Mesothelial cell of epicardium (in vitro differentiated cells): ENCODE measurements at places on chromosomes 1 and 21.

DNA sequence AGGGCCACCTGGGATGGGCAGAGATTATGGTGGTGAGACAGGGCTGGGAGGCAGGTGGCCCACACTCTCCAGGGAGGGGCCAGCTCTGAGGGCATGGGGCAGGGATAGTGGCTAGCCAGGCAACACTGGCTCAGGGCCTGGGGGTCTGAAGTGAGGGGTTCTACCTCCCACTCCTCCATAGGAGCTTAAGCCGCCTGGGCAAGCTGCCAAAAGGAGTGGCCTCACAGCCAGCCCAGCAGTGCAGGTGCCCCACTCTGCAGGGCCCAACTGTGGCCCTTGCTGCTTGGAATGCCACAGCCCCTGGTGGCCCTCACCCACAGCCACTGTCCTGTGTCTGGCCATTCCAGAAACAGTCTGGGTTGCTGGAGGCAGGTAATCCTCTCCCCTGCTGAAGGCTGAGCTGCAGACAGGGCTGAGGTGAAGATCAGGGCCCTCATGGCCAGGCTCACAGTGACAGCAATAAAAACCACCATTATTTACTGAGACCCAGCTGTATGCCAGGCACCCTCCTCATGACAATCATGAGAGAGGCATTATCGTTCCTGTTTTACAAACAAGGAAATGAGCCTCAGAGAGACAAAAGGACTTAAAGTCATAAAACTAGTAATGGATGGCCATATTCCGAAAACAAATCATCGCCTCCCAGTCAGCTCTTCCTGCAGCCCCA lies 31.0 kb downstream of the KIF21B start:
- H3K27ac ChIP-seq = no peak overlapping the region
- DNase-seq = no peak
- no peak overlapping the region for H3K4me3 ChIP-seq
- H3K36me3 ChIP-seq = peaks cover 3% of the 10 kb centered on the region
- no peaks in the 10 kb centered on the region for H3K27me3 ChIP-seq

GRCh38 chr1:214076708-214077065 lies 88.9 kb downstream of the PROX1 start:
- DNase-seq = no peak
- H3K4me1 ChIP-seq = peaks cover 19% of the 10 kb centered on the region
- no peak overlapping the region for H3K27ac ChIP-seq
- no peaks in the 10 kb centered on the region for H3K36me3 ChIP-seq
- H3K27me3 ChIP-seq = peaks cover 75% of the 10 kb centered on the region

- H3K4me1 ChIP-seq = peaks cover 10% of the 10 kb centered on the region
- no peaks in the 10 kb centered on the region for H3K27me3 ChIP-seq
- H3K27ac ChIP-seq = no peak overlapping the region
- no peak overlapping the region for H3K4me3 ChIP-seq
These were observed 62.9 kb upstream of the LRP8 start for GRCh38 chr1:53390736-53391135.

DNA sequence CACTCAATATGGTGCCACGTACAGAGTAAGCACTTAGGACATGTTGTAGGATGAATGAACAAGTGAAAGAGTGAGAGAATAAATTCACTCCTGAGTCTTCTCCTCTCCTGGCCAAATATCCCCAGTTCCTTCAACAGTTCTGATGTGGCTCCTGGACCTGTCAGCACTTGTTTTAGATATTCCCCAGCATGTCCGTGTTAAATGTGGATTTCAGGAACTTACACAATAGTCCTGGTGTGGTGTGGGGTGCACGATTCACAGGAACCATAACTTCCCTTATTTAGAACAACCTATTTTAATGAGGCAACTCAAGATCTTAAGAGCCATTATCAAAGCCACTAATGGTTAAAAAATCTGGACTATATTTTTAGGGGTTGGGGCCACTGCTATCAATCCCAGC lies 39.0 kb upstream of the MYSM1 start:
- no peak for DNase-seq
- H3K27me3 ChIP-seq = no peaks in the 10 kb centered on the region
- peaks cover 17% of the 10 kb centered on the region for H3K4me1 ChIP-seq
- no peak overlapping the region for H3K27ac ChIP-seq

DNA sequence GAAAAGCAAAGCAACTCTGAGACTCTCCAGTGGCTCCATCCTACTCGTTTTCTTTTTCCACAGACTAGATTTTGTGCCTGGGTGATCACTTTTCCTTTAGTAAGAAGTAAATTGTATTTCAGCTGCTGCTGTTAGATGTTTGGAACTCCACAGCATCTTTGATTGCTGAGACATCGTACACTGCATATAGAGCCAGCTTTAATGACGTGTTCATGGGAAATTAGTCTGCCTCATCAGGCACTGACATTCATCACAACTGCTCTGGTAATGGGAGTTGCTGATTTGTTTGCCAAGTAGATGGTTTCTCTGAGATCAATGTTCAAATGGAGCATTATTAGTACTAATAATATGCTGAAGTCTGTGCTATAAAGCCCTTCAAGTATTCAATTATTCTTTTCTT lies 573.8 kb upstream of the NR5A2 start:
- no peak for DNase-seq
- H3K27ac ChIP-seq = no peak overlapping the region
- no peaks in the 10 kb centered on the region for H3K4me1 ChIP-seq
- H3K36me3 ChIP-seq = no peaks in the 10 kb centered on the region
- H3K4me3 ChIP-seq = no peak overlapping the region

- H3K36me3 ChIP-seq = peaks cover 3% of the 10 kb centered on the region
- H3K4me1 ChIP-seq = peaks cover 13% of the 10 kb centered on the region
- DNase-seq = no peak
- no peak overlapping the region for H3K4me3 ChIP-seq
These were observed 661.0 kb upstream of the PTBP2 start for GRCh38 chr1:96060621-96061020.

GRCh38 chr1:19765623-19766022 lies 34.1 kb downstream of the TMCO4 start:
- no peak for DNase-seq
- no peak overlapping the region for H3K4me3 ChIP-seq
- H3K27ac ChIP-seq = no peak overlapping the region

GRCh38 chr1:76494807-76495206 lies 372.5 kb upstream of the ST6GALNAC5 start:
- H3K36me3 ChIP-seq = no peaks in the 10 kb centered on the region
- DNase-seq = no peak
- H3K27ac ChIP-seq = no peak overlapping the region
- H3K4me1 ChIP-seq = peaks cover 17% of the 10 kb centered on the region
- H3K27me3 ChIP-seq = no peaks in the 10 kb centered on the region
- no peak overlapping the region for H3K4me3 ChIP-seq

DNA sequence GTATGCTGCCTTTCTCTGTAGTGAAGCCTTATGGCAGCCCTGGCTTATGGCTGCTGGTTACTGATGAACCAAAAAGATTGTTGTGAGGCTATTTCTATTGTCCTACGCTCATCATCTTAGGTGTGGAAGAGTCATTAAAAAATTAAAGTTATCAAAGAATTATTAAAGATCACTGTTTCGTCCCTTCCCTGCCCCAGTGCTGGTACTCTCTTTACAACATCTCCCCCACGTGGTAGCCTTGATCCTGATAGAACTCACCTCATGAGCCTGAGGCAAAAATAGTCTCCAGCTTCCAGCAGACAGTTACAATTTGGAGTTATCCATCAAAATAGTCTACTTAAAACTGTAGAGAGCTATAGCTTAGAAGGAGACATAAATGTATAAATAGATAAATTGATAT lies 201.5 kb downstream of the S1PR1 start:
- H3K36me3 ChIP-seq = no peaks in the 10 kb centered on the region
- peaks cover 60% of the 10 kb centered on the region for H3K4me1 ChIP-seq
- no peaks in the 10 kb centered on the region for H3K27me3 ChIP-seq
- H3K4me3 ChIP-seq = no peak overlapping the region
- peak overlapping the region; percentile 15 for H3K27ac ChIP-seq

GRCh38 chr1:248127653-248128052 lies 17.3 kb upstream of the OR2M5 start:
- no peaks in the 10 kb centered on the region for H3K4me1 ChIP-seq
- no peak for DNase-seq
- H3K4me3 ChIP-seq = no peak overlapping the region
- no peaks in the 10 kb centered on the region for H3K27me3 ChIP-seq
- no peak overlapping the region for H3K27ac ChIP-seq

GRCh38 chr1:68384321-68384813 lies 65.4 kb downstream of the RPE65 start:
- no peaks in the 10 kb centered on the region for H3K27me3 ChIP-seq
- no peak for DNase-seq
- no peak overlapping the region for H3K27ac ChIP-seq
- H3K36me3 ChIP-seq = no peaks in the 10 kb centered on the region
- no peaks in the 10 kb centered on the region for H3K4me1 ChIP-seq
- H3K4me3 ChIP-seq = no peak overlapping the region

DNA sequence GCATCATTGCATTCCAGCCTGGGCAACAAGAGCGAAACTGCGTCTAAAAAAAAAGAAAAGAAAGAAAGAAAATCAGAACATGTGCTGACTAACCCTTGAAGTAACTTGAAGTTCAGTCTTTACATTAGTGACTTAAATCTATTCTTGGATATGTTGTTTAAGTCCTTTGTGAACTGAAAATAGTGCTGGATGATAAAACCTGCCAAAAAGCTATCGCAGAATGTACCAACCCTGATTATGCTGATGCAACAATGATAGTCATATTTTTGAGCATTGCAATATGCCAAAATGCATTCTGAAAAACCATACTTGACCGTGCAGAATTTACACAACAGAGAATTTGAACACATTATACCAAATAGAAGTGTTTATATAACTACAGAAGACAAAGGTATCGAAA lies 30.7 kb downstream of the SHISAL2A start:
- H3K27me3 ChIP-seq = no peaks in the 10 kb centered on the region
- DNase-seq = no peak
- peaks cover 33% of the 10 kb centered on the region for H3K4me1 ChIP-seq
- no peaks in the 10 kb centered on the region for H3K36me3 ChIP-seq
- no peak overlapping the region for H3K27ac ChIP-seq

- peaks cover 8% of the 10 kb centered on the region for H3K27me3 ChIP-seq
- H3K27ac ChIP-seq = no peak overlapping the region
- DNase-seq = no peak
- H3K36me3 ChIP-seq = no peaks in the 10 kb centered on the region
- no peak overlapping the region for H3K4me3 ChIP-seq
These were observed 7.7 kb downstream of the TMEM61 start for GRCh38 chr1:54987919-54988705.

GRCh38 chr21:17796037-17796403 lies 23.1 kb downstream of the C21orf91 start:
- H3K36me3 ChIP-seq = peaks cover 28% of the 10 kb centered on the region
- H3K27ac ChIP-seq = no peak overlapping the region
- DNase-seq = no peak
- H3K4me1 ChIP-seq = peaks cover 10% of the 10 kb centered on the region
- no peaks in the 10 kb centered on the region for H3K27me3 ChIP-seq

GRCh38 chr1:166695115-166695514 lies 144.2 kb upstream of the POGK start:
- no peak for DNase-seq
- no peak overlapping the region for H3K27ac ChIP-seq
- H3K4me1 ChIP-seq = peaks cover 16% of the 10 kb centered on the region
- peaks cover 2% of the 10 kb centered on the region for H3K27me3 ChIP-seq

DNA sequence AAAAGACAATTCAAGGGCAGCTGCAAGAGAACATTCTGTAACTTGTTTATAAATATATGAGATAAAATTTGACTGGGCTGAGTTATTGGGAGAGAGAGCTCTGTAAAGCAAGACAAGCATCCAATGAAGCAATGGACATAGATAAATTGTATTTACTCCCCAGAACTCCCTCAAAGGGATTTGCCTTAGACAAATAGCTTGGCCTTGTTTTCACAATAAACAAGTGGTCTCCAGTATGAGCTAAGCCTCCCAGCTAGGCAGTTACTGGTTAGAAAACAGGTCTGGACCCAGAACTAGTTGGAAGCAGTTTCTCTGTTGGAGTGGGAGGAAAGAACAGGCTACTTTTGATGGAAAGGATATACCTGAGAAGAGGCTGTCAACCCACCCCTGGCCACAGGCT lies 25.2 kb upstream of the SUCO start:
- H3K4me1 ChIP-seq = peaks cover 12% of the 10 kb centered on the region
- DNase-seq = no peak

DNA sequence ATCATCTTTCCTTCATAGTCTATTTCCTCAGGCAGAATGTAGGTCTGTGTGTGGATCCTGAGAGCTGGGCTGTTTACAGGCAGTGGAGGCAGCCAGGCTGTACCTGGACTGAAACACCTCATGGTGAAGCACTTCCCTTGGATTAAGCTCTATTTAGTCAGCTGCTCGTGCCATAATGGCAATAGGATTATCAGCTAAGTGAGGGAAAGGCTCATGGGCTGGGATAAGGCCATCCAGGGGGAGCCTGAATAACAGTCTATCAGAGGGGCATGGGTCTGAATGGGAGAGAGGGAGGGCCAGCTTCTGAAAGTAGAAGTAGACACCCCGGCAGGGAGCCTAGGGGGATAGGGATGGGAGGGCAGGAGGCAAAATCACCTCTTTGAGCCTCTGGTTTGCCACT lies 8.3 kb downstream of the RNASEL start:
- no peaks in the 10 kb centered on the region for H3K27me3 ChIP-seq
- H3K36me3 ChIP-seq = peaks cover 29% of the 10 kb centered on the region
- H3K4me3 ChIP-seq = no peak overlapping the region
- no peak overlapping the region for H3K27ac ChIP-seq
- H3K4me1 ChIP-seq = peaks cover 2% of the 10 kb centered on the region

GRCh38 chr1:64488862-64489261 lies 18.9 kb downstream of the CACHD1 start:
- H3K27ac ChIP-seq = peak overlapping the region; percentile 52
- peaks cover 18% of the 10 kb centered on the region for H3K4me1 ChIP-seq
- no peak for DNase-seq
- H3K36me3 ChIP-seq = no peaks in the 10 kb centered on the region
- no peak overlapping the region for H3K4me3 ChIP-seq
- peaks cover 19% of the 10 kb centered on the region for H3K27me3 ChIP-seq

DNA sequence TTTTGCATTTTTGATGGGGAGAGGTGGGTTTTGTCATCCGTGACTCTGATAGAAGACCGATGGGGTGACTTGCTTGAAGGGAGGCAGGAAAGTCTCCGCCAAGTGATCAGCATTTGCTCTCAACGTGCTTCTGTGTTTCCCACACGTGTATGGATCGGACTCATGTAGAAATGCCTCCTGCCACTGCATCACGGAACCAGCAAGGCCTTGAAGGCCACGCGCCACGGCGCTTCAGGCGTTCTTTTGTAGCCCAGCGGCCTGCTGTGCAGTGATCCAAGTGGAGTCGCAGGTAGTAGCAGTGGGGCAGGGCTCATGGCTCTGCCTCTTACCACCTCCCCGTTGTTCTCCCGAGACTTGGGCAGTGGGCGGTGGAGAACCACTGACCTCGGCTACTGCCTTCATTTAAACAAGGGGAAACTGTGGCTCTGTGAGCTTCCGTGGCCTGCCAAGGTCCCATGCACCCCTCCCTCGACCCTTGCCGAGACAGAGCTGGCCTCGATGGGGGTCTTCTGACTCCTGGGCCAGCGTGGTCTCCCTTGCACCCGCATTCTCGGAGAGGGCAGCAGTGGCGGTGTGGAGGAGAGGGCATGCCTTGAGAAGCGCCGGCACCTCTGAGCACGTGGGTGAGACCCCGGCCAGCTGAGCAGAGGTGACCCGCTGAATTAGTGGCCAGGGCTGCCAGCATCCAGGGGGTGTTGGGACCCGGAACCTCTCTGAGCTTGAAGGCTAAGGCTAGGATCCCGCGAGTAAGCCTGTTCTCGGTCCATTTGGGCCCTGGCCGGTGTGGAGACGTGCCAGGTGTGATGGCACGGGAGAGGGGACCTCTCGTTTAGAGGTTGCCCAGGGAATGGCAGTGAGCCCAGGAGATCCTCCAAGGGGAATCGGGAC lies 46.1 kb upstream of the ABCG1 start:
- H3K4me3 ChIP-seq = no peak overlapping the region
- DNase-seq = no peak
- H3K27me3 ChIP-seq = peaks cover 19% of the 10 kb centered on the region
- no peaks in the 10 kb centered on the region for H3K36me3 ChIP-seq
